ENCODE measurements at places on chromosomes 13 and 19.

- no peak for DNase-seq
Observed at GRCh38 chr13:31896427-31896826, 135.1 kb upstream of the FRY start.

GRCh38 chr13:100149389-100149788, 60.5 kb downstream of the PCCA start:
- no peak for DNase-seq

GRCh38 chr13:48775804-48776203, 122.1 kb downstream of the CYSLTR2 start:
- DNase-seq = peak; percentile 12

GRCh38 chr13:55613429-55614187, 1527.1 kb upstream of the PRR20A start:
- no peak for DNase-seq

DNA sequence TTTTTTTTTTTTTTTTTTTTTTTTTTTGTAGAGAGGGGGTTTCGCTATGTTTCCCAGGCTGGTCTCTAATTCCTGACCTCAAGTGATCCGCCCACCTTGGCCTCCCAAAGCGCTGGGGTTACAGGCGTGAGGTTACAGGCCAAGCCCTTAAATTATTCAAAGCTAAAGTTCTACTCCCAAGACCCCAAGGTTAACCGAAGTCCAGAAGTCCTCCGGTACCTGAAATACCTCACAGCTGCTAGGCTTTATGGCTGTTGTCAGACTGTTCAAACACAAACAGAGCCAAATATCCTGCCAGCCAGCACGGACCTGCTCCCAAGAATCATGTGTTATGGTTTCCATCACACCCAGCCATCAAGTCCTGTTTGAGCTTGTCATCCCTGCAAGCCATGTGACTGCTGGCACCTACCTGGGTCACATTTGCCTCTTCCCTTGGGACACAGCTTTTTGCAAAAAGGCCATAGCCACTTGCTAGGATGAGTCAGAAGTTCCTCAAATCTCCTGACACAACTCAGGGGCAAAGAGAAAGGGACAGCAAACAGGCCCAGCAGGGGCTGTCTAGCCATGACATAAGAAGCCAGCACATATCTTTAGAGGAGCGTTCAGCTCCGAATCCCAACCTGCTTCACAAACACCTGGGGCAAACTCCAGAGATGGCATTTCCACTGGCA, 129.9 kb downstream of the FOXO1 start:
- DNase-seq = peak; percentile 87

GRCh38 chr19:7858109-7858770, 15.9 kb downstream of the PRR36 start:
- DNase-seq = no peak

GRCh38 chr19:32309711-32310390, 35.6 kb upstream of the ZNF507 start:
- no peak for DNase-seq

DNA sequence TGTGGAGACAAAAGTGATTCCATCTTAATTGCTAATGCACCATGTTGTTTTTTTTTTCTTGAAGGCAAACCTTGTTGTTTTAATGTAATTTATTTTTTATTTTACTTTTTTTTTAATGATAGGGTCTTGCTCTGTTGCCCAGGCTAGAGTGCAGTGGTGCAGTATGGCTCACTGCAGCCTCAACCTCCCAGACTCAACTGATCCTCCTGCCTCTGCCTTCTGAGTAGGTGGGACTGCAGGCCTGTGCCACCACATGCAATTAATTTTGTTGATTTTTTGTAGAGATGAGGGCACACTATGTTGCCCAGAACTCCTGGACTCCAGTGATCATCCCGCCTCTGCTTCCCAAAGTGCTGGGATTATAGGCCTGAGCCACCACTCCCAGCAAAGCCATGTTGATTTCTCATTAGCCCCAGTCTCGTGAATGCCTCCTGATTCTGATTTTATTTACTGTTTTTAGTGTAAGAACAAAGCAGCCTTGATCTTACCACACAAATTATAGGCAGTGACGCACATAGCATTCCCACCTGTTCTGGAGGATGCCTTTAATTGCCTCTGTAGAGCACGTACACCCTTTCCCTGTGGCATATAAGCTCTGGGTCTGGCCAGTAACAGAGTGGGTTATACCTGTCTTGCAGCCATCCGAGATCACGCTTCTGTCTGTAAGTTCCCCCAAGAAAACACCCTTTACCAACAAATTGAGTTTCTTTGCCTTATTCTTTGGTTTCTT, 150.4 kb downstream of the GGACT start:
- DNase-seq = no peak

DNA sequence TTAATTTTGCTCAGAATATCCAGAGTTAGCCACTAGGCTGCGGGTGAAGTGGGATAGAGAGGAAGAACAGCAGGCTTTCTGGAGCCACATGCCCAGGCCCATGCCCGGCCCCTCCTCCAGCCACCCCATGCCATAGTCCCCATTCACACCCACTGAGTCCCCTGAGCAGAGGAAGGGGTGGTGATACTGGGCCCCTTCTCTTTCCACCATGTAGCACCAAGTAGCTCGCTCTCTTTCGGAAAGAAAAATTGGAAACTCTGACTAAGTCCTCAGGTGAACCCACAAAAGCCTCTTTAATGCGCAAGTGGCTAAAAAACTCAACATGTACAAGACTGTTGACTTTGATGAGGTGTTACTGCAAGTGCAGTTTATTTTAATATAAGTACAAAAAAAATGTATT, 76.7 kb upstream of the GPR183 start:
- DNase-seq = no peak

DNA sequence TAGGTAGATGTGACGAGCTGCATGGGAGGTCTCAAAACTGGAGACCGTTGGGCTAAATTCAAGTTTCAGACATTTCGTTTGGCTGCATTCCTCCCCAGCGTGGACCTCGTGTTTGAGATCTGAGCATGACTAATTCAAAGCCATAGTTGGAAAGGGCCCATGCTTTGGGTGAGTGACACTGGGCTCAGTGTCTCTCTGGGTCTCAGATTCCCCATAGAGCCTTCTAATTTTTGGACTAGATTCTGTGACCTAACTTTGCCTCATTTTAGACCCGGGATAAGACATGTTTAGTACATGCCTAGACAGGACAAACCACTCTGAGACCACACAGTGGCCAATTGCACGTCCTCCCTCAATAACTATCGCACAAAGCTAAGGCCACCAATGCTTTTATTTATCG, 16.6 kb downstream of the CKM start:
- peak; percentile 78 for DNase-seq

GRCh38 chr13:24273926-24274325, 35.5 kb upstream of the C1QTNF9 start:
- no peak for DNase-seq

DNA sequence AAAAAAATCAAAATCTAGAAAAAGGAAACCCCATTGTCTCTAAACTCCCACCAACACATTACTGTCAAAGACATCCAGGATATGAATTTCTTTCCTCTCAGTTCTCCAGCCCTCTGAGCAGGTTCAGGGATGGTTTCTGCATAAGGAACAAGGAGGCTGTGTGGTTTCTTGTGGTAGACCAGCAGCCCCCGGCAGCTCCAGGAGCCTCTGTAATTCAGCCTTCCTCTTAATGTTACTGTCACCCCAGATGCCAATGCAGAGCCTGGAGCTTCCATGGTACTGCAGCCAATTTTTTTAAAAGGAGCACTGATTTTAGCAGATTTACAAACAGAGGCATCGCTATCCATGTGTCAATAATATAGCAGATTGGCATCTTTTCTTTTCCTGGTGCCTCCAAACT, 100.6 kb upstream of the FAM216B start:
- DNase-seq = no peak

- no peak for DNase-seq
Observed at GRCh38 chr13:70473907-70474306, 365.7 kb upstream of the KLHL1 start.

- no peak for DNase-seq
Observed at GRCh38 chr19:46601318-46602224, at the start of gene CALM3. CALM3 (plus strand) TSS chr19:46601330; CDS start chr19:46601435, 105 bp downstream.

- peak; percentile 8 for DNase-seq
Observed at GRCh38 chr19:13588957-13589833, 82.9 kb upstream of the CACNA1A start.

DNA sequence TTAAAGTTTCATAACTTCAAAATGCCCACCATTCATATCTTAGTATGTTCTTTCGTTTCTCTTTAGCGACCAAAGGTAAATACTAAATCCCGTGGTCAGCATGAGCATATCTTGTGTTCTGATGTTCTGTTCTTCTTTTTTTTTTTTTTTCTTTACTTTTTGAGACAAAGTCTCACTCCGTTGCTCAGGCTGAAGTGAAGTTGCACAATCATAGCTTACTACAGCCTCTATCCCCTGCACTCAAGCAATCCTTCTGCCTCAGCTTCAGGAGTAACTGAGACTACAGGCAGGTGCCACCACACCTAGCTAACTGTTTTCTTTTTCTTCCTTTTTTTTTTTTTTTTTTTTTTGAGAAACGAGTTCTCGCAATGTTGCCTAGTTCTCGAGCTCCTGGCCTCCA, 60.9 kb upstream of the ATP12A start:
- no peak for DNase-seq

GRCh38 chr19:39740395-39740794, 2.6 kb upstream of the CLC start:
- DNase-seq = no peak

DNA sequence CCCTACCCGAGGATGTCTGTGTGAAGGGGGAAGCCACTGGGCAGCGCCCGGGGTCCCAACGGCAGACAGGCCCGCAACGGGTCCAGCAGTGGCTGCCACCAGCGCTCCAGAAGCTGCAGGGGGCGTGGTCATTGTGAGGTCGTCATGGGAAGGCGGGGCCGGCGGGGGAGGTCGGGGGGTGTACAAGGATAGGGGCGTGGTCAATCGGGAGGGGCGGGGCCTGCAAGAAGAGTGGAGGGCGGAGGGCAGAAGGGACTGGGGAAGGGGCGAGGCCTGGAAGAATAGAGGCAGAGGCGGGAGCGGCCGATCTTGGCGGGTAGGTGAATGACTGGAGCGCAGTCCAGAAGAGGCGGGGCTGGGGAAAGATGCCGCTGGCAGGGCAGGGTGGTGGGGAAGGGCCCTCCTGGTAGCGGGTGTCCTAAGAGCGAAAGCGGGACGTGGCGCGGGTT, 4.4 kb downstream of the FUZ start:
- peak; percentile 52 for DNase-seq

All from bronchial epithelial cell (primary cell).